Effector memory CD4-positive, alpha-beta T cell (primary cell): ENCODE measurements at places on chromosomes 1 and 21.

DNA sequence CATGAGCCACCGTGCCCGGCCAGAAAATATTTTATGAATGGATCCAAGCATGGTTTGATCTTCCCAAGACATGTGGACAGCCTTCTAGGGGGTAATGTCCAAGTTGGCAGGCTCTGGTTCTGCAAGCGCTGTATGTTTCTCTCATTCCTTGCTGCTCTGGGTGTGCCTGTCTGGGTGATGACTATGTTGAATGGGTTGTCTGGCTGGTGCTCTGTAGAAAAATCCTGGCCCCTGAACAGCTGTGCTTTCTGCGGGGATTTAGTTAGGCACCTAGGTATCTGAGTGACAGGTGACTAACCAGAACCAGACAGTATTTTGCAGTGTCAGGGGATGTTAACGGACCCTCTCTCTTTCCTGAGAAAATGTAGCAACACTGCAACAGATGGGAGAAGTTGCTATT, 14.1 kb downstream of the HUNK start:
- H3K4me3 ChIP-seq: no peak overlapping the region
- H3K27ac ChIP-seq: no peak overlapping the region
- H3K27me3 ChIP-seq: no peaks in the 10 kb centered on the region
- no peak for DNase-seq
- H3K4me1 ChIP-seq: no peaks in the 10 kb centered on the region

GRCh38 chr1:54378157-54378873, 27.9 kb downstream of the SSBP3 start:
- H3K4me1 ChIP-seq: peaks cover 11% of the 10 kb centered on the region
- peaks cover 7% of the 10 kb centered on the region for H3K36me3 ChIP-seq
- H3K4me3 ChIP-seq: no peak overlapping the region
- no peaks in the 10 kb centered on the region for H3K27me3 ChIP-seq

- peak; percentile 31 for DNase-seq
- H3K27ac ChIP-seq: no peak overlapping the region
- H3K4me1 ChIP-seq: peaks cover 26% of the 10 kb centered on the region
- peaks cover 94% of the 10 kb centered on the region for H3K27me3 ChIP-seq
Measured at GRCh38 chr1:90721210-90722194, 4.4 kb upstream of the BARHL2 start.

DNA sequence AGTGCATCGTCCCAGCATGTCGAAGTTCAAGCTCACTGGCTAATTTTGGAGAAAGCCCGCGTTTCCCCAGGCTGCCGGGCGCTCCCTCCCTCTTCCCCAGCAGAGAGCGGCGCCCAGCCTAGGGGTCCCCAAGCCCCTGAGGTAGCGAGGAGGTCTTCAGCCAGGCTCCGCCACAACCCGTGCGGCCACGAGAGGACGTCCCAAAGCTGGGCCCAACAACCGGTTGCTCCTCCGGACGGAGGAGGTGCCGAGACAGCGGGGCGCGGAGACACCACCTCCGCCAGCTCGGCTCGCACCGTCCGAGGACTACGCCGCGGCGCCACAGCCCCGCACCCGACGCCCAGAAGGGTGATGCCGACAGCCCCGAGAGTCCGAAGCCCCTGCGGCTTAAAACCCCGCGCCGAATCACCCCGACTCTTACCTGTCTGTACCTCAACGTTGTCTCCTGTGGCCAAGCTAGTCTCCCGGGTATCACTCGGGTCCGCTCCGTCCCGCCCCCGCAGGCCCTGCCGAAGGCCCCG, at the start of gene DENND2C:
Gene DENND2C, minus strand, starts transcription at position 488 of the 521 bp plus-strand sequence. CDS start 44,065 bp downstream, outside the sequence.
- peak within 1 kb of the TSS; percentile 81 for H3K4me3 ChIP-seq
- peaks cover 4% of the 10 kb centered on the region for H3K4me1 ChIP-seq
- DNase-seq: no peak
- H3K36me3 ChIP-seq: no peaks in the 10 kb centered on the region
- no peaks in the 10 kb centered on the region for H3K27me3 ChIP-seq

- no peak overlapping the region for H3K4me3 ChIP-seq
- no peaks in the 10 kb centered on the region for H3K27me3 ChIP-seq
- no peaks in the 10 kb centered on the region for H3K4me1 ChIP-seq
- no peaks in the 10 kb centered on the region for H3K36me3 ChIP-seq
- DNase-seq: no peak
Measured at GRCh38 chr1:7248549-7249199, 463.4 kb downstream of the CAMTA1 start.

- H3K4me3 ChIP-seq: no peak overlapping the region
- H3K4me1 ChIP-seq: no peaks in the 10 kb centered on the region
- H3K36me3 ChIP-seq: no peaks in the 10 kb centered on the region
- H3K27me3 ChIP-seq: no peaks in the 10 kb centered on the region
Measured at GRCh38 chr1:109270623-109271317, 12.2 kb downstream of the PSRC1 start.

DNA sequence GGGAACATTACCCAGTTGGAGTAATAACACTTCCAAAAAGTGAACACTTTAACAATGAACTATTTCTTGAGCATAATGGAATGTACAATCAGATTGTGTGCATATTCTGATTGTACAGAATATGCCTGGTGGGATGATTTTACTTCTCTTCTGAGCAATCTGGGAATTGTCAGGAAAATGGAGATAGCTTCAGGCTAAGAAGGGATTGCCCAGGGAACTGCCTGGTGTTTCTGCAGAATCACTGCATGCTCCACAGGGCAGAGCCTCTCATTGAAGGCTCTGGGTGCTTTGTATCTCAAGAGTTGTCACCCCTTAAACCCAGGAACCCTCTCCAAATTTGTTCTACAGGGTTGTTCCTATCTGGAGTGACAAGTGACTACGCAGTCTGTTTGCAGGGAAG, 51.2 kb downstream of the UTP25 start:
- DNase-seq: no peak
- H3K4me1 ChIP-seq: no peaks in the 10 kb centered on the region
- no peak overlapping the region for H3K4me3 ChIP-seq

DNA sequence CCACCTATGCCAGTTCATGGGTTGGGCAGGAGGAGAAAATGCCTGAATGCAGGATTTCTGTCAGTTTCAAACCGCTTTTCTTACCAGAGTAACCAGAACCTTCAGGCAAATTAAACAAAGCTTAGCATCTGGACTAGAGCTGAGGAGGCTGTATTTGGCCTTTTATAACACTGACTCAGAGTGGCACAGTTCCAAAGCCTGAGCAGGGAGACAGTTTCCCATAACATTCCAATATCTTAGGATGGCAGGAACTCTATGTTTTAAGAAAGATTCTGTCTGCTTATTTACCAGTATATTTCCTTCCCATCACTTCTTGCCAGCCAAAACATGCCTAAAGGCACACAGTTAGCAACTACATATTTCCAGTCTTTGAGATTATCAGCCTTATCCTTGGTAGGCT, 46.8 kb downstream of the UBR4 start:
- no peak overlapping the region for H3K27ac ChIP-seq
- no peak for DNase-seq
- no peaks in the 10 kb centered on the region for H3K27me3 ChIP-seq
- H3K4me1 ChIP-seq: no peaks in the 10 kb centered on the region
- H3K36me3 ChIP-seq: peaks cover 99% of the 10 kb centered on the region

GRCh38 chr1:153798468-153798780, 23.2 kb downstream of the SLC27A3 start:
- H3K36me3 ChIP-seq: no peaks in the 10 kb centered on the region
- H3K4me3 ChIP-seq: no peak overlapping the region
- H3K4me1 ChIP-seq: no peaks in the 10 kb centered on the region
- DNase-seq: no peak
- no peaks in the 10 kb centered on the region for H3K27me3 ChIP-seq
- H3K27ac ChIP-seq: no peak overlapping the region

DNA sequence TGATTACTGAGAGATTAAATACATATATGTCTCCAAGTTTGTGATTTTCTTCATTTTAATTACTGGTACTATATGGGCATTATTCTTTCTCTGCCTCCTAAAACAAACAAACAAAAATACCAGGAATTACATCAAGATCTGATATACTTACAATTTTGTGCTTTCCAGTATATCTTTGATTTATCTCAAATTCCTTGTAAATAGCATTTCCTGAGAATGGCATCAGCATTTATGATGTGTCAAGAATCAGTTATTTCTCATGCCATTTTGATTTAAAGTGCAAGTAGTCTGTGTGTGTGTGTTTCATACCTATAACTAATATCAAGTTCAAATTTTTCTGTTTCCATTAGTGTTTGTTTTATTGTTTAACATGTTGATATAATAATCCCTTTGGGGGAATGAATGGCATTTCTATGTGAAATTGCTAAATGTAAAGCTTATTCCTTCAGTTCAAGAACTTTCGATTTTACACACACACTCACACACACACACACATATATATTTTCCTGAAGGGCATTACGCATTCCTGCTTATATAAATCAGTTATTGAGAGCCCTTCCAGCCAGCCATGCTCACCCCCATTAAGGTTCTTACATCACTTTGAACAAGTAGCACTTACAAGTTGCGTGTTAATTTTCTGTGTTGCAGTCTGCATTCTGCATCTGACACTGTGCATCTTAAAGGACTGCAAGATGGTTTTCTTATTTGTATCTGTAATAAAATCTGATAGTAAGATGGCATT, 102.7 kb downstream of the NEK7 start:
- no peaks in the 10 kb centered on the region for H3K36me3 ChIP-seq
- no peak for DNase-seq

GRCh38 chr1:169915150-169915549, 21.5 kb upstream of the SCYL3 start:
- no peak overlapping the region for H3K4me3 ChIP-seq
- no peak overlapping the region for H3K27ac ChIP-seq
- no peaks in the 10 kb centered on the region for H3K4me1 ChIP-seq
- H3K27me3 ChIP-seq: no peaks in the 10 kb centered on the region
- no peak for DNase-seq

GRCh38 chr1:82901561-82901960, 1097.4 kb downstream of the TTLL7 start:
- H3K4me1 ChIP-seq: no peaks in the 10 kb centered on the region
- H3K36me3 ChIP-seq: no peaks in the 10 kb centered on the region
- no peak overlapping the region for H3K4me3 ChIP-seq

DNA sequence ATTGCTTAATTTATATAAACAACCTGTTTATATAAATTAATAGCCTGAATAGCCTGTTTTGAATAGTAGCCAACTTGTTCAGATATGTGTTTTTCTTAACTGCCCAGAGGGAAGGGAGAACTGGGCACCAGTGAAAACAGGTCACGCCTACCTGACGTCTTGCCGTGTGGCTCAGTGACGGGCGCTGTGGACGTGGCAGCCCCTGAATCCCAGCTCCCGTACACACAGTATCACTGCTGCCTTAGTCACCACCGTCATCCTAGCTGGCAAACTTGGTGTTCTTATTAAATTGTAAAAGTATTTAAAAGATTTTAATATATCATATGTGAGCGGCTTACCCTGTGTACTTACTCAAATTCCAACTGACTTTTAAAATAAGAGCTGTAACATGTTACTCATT, 35.4 kb upstream of the TRAPPC10 start:
- no peaks in the 10 kb centered on the region for H3K27me3 ChIP-seq
- no peaks in the 10 kb centered on the region for H3K4me1 ChIP-seq
- H3K36me3 ChIP-seq: peaks cover 30% of the 10 kb centered on the region
- no peak for DNase-seq
- H3K4me3 ChIP-seq: no peak overlapping the region

- DNase-seq: no peak
- no peak overlapping the region for H3K27ac ChIP-seq
- no peak overlapping the region for H3K4me3 ChIP-seq
- H3K36me3 ChIP-seq: no peaks in the 10 kb centered on the region
- no peaks in the 10 kb centered on the region for H3K4me1 ChIP-seq
Measured at GRCh38 chr1:156822680-156823079, 6.0 kb upstream of the SH2D2A start.

DNA sequence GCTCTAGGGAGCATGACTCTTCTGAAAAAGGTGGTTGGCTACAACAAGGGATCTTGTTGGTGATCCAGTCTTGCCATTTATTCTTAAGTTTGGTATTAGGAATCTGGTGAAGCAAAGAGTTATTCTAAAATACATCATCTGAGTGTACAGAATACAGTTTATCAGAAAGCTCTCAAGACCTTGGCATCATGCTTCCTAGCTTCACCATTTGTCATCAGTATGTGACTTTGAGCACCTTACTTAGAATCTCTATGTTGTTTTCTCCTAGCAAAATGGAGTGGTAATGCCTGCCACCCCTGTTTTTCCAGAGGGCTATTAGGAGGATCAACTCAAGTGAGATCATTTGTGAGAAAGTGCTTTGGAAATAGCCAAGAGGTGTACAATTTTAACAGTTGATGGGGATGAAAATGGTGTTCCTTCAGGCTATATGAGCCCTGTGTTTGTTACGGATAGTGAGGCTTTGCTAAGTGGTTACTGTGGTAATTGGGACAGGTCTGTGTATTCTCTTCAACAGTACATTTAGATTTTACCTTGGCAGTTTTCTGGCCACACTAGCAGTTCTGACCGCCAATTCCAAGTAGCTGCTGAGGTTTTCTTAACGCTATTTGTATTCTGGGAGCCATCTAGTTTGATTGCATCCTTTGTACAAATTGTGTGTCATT, 120.5 kb downstream of the DISP1 start:
- no peak for DNase-seq
- no peaks in the 10 kb centered on the region for H3K4me1 ChIP-seq

GRCh38 chr1:217273866-217274265, 357.0 kb downstream of the GPATCH2 start:
- no peak for DNase-seq
- H3K27ac ChIP-seq: no peak overlapping the region
- no peak overlapping the region for H3K4me3 ChIP-seq
- no peaks in the 10 kb centered on the region for H3K4me1 ChIP-seq

DNA sequence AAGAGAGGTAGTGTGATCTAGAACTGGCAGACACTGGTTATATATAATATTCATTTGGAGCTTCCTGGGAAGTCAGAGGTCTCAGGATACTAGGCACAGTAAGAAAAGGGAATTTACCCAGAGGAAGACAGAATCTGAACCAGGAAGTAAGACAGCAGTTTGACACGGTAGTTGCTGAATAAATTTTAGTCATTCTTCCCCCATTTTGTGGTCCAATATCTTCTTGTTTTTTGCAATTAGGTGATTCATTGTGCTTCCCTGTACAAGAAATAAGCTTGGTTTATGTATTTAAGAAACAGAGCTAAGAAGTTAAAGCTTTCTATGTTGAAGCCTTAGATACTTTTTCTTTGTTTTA, 1.3 kb downstream of the TMEM167B start:
- H3K4me1 ChIP-seq: peaks cover 20% of the 10 kb centered on the region
- DNase-seq: no peak
- H3K27ac ChIP-seq: peak overlapping the region; percentile 91
- no peaks in the 10 kb centered on the region for H3K27me3 ChIP-seq
- H3K4me3 ChIP-seq: peak overlapping the region; percentile 82

- DNase-seq: peak; percentile 29
- H3K27ac ChIP-seq: peak overlapping the region; percentile 81
- no peaks in the 10 kb centered on the region for H3K27me3 ChIP-seq
Measured at GRCh38 chr1:201022820-201023516, 546 bp downstream of the KIF21B start.

DNA sequence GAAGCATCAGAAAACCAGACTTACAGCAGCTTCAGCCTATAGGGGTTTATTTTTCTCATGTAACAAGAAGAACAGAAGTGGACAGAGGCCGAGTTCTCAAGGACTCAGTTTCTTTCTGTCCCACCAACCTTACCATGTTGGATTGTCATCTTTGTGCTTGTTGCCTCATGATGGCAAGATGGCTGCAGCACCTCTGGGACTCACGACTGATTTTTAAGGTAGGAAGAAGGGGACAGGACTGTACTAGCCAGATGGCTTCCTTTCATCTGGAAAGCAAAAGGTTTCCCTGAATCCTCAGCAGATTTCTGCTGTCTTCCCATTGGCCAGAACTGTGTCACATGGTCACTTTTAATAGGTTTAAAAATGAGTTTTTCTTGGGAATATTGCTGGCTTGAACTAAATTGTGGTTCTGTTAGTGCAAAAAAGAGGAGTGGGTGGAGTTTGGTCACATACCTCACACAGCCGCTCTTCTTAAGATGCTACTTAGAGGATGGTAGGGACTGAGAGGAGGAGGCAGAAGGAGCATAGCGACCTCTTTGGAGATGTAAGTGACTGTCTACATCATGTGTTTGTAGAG, 48.1 kb upstream of the ENAH start:
- no peak for DNase-seq
- H3K27ac ChIP-seq: no peak overlapping the region
- no peaks in the 10 kb centered on the region for H3K4me1 ChIP-seq
- H3K27me3 ChIP-seq: no peaks in the 10 kb centered on the region
